ENCODE measurements at places on chromosomes 16 and 17.

- DNase-seq, result peak; percentile 59
Observed at GRCh38 chr16:31201582-31202413, 762 bp downstream of the PYCARD start.

DNA sequence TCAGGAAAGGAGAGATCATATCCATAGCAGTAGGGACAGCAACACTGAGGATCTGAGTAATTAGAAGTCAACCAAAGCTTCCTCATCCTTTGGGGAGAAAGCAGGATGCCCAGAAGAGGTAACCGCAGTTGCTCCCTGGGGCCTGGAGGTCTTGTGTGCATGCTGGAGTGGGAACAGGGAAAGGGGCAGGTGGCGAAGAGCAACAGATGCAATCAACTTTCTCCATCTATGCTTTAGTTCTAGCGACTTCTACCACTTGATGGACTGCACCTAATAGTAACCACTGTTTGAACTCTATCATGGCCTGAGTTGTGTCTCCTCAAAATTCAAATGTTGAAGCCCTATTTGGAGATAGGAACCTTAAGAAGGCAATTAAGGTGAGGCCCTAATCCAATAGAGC, 503.8 kb downstream of the NPIPA7 start:
- no peak for DNase-seq

DNA sequence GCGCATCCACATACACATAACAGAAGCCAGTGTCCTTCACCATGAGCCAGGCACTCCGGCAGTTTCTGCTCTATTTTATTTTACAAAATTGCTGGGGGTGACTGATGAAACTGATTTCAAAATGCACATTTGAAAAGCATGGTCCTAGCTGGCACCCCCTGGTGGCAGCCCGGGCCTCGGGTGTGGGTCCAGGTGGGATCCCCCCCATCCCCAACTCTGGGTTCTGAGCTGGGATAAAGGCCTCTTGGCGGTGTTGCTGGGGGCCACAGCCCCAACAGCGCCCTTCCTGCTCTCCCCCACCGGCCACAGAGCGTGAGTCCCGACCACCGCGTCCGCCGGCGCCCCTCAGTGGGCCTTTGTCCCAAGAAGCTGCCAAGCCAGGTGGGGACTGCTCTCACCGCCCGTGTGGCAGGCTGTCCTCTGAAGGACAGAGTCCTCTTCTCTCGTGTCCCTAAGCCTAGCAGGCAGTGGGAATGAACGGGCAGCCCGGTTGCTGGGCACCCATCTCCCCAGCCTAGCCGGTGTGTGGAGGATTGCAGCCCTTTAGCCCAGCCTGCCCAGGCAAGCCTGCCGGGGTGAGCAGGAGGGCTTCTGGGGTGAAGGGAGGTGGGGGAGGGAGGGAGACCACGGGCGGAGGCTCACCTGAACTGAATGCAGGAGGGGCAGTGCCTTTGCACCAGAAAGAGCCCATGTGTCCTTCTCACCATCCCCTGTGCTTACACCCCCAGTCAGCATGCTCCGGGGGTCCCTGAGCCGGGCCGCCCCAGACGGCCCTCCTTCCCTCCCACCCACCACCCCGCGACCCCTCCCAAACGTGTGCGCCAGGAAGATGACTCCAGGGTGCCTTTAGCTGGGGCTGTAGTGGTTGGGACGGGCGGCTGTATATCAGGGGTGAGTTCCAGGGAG, 898 bp downstream of the SNAI3 start:
- DNase-seq, result no peak

- peak; percentile 78 for DNase-seq
Observed at GRCh38 chr17:48024149-48025039, 13.2 kb downstream of the COPZ2 start.

DNA sequence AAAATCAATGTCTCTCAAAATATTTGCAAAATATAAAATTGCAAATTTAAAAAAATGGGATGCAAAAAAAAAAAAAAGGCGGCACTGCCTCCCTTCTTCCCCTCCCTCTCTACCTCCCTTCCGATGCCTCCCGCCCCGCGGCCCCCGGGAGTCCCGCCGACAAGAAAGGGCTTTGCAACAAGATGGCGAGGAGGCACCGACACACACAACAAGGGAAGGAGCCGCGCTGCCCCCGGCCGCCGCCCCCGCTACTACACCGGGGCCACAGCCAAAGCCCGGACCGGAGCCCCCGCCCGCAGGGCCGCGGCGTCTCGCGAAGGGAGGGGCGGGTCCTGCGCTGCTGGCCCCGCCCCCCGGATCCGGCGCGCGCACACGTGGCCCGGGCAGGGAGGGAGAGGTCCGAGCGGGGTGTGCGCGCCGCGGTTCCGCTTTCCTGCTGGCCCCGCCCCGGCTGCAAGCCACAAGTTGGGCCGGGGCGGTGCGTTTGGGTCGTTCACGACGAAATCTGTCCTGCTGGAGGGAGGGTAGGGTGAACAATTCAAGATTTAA, at the start of gene MNT:
TSS of gene MNT (minus strand) at position 184 of the 549 bp plus-strand sequence. CDS start 348 bp downstream, outside the sequence.
- DNase-seq, result peak; percentile 90

- no peak for DNase-seq
Observed at GRCh38 chr17:19935169-19935568, 42.5 kb downstream of the AKAP10 start.
